ENCODE measurements at places on chromosomes 6 and 20.

- no peak for DNase-seq
These were observed 538.2 kb upstream of the EYS start for GRCh38 chr6:66245231-66245630.

GRCh38 chr20:53757472-53757913, 163.9 kb upstream of the ZNF217 start:
- peak; percentile 43 for DNase-seq

DNA sequence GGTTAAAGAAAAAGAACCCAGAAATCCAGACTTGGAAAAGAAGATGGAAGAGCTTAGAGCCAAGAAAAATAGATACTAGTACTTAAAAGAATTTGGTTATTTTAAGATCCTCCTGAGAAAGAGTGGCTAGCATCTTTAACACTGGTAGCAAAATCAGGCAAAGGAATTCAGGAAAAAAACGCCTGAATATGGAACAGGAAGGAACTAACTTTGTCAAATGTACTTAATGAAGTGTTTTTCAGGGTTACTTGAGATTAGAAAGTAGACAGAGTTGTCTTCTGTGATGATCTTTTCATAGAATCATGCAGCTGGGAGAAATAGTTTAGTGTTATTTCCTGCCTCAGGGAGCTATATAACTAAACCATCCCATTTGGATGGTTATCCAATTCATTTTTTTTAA, 50.8 kb upstream of the SASH1 start:
- no peak for DNase-seq

DNA sequence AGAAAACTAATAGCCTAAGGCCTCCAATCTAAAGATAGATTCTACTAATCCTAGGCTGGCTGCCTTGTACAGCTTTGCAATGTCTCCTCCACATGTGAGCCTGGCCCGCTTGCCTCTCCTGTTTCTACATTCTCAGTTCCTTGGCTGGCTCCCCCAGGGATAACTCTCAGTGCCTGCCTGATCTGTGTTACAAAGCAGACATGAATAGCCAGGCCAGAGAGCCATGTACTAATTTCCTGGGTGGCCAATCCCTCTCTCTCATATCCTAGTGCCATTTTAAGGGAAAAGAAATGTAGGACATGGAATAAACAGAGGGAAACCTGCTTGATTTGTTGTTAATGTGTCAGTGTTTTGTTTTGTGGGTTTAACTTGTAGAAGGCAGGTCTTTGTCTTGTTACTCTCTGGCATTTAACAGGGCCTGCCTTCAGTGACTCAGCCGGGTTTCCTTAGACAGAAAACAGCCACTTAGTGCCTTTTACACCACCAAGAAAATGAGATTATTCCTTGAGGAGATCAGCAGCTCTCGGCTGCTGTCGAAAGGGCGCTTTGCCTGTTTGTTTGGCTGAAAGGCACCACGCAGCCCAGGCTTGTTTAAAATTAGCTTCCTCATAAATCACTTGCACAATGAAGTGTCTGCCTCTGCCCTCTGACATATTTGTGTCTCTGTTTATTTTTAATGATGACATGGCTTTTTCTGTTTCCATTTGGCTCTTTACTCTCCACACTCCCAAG, 702.7 kb downstream of the MAFB start:
- DNase-seq: no peak

DNA sequence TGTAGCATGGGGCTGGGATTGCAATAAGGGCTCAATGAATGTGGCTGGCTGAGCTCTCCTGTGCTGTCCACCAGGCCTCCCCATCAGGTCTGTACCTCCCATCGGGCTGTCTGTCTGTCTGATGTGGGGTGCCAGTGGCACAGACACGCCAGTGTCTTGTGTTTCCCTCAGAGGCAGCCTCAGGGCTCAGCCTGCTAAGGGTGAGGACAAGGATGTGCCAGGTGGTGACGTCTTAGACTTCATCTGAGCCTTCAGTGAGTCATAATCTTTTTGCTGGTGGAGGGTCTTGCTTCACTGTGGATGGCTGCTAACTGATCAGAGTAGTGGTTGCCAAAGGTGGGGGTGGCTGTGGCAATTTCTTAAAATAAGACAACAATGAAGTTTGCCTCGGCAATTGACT, 194.7 kb downstream of the NRN1 start:
- no peak for DNase-seq

- DNase-seq: no peak
These were observed 122.4 kb downstream of the NFATC2 start for GRCh38 chr20:51420111-51420510.

DNA sequence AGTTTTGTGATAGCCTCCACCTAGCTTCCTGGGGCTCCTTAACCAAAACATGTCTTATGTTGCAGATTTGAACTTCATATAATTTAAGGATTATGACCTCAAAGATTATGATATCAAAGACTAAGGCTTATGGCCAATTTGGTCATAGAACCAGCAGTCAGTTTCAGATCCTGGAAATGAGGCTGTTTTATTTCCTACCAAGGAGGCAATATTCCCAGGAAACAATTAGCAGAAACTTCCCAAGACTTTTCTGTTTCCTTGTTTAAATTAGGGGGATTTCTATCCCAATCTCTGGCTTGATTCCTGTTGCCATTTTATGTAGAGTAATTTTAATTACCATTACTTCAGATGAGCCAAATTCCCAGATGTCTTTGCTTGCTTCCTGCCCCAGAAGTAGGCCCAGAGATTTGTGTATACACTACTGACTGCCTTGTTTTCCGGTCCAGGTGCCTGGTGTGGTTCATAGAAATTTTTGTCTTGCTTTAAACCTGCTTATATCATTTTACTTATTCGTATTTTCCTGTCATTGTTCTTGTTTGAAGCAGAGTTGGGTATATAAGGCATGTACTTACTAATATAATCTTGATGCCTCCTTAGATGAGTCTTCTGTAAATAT, 119.2 kb upstream of the TMEM170B start:
- DNase-seq: no peak

GRCh38 chr6:137808836-137809315, 58.2 kb upstream of the TNFAIP3 start:
- no peak for DNase-seq

DNA sequence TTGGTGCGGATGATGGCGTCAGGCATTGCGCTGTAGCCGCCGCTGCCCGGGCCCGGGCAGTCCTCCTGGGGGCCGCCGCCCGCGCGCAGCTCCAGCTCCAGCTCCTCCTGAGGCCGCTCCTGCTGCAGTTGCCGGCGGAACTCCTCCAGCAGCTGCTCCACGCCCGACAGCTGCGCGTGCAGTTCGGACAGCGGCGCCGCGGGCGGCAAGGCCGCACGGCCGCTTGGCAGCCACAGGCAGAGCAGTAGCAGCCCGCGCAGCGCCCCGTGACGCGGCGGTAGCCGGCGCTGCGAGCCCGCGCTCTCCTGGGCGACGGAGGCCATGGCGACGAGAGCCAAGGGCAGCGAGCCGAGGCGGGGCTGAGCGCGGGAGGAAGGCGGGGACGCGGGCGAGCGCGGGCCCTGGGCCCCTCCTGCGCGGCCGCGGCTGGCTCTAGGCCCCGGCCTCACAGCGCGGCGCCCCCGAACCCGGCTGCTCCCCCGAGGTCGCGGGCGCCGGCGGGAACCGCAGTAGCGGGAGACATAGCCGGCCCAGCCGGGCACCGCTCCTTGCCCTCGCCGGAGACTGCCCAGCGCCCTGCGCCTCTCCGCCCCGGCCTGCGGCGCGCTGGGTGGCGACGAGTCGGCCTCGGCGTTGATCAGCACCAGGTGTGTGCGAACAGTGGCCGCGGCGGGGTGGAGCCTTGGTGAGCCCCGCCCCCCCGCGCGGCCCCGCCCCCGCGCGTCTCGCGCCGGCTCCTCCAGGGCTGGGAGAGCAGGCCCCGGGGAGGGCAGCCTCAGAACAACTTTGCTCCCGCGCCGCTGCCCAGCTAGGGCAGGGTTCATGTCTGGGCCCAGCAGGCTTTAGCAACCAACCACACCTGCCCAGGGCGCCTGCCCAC, at the start of gene LRP11:
Gene LRP11, minus strand, starts transcription at position 662 of the 880 bp plus-strand sequence. Its CDS starts 339 bp downstream, at position 323.
- peak; percentile 72 for DNase-seq

- DNase-seq: no peak
These were observed 1.9 kb downstream of the RAB32 start for GRCh38 chr6:146545581-146545980.

DNA sequence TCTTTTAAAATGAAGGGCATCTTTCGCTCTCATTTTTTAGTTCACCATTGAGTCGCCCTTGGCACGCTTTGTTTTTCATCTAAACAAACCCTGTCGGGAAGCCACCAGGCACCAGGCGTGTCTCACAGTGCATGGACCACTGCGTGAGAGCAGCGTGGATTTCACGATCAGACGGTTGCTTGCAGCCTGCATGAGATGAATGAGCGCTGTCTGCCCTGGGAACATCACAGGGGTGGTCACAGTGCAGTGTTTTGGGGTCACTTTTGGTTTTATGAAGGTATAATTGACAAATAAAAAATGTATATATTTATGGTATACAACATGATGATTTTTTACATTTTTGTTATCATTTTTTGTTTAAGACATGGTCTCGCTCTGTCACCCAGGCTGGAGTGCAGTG, 61.3 kb downstream of the CDH4 start:
- DNase-seq: no peak

GRCh38 chr20:24676353-24676977, 207.0 kb downstream of the SYNDIG1 start:
- DNase-seq: no peak

DNA sequence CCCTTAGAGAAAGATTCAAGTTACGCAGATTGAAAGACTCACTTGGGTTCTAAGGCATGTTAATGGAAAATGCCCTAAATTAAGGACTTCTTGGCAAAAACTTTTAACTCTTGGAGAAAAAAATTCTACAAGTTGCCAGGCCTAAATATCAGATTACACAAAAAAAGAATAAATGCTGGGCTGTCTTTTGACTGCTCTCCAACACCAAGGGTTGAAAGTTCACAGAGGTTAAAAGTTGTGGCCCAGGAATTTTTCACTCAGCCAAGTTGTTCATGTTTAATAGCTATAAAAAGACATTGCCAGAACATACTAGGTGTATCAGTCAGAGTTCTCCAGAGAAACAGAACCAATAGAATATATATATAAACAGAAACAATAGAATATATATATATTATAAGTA, 268.4 kb upstream of the PRND start:
- DNase-seq: no peak

GRCh38 chr6:46867411-46867810, 54.3 kb downstream of the ADGRF5 start:
- DNase-seq: no peak

- no peak for DNase-seq
These were observed 50.9 kb downstream of the TNFRSF21 start for GRCh38 chr6:47258724-47259347.

DNA sequence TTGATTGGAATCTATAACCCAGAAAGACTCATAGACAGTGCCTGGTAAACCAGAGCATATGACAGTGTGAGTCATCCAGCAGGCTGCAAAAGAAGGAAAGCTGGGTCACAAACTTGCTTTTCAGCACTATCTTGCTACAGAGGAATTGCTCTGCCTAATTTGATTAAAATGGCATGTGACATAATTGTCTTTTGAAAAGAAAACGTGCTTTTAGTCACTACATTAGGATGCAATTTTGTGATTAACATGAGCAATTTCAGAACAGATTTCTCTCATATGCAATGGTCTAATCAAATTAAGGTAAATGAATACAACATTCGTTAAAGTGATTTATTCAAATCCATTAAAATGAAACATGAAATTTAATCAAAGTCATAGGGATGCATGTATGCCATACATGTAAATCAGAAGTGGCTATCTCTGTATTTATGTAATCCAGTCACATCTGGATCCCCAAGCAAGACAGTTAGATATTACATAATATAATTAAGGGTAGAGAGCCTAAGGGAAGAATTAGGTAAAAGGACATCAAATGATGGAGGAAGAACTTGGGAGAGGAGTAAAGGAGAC, 400.0 kb upstream of the HTR1E start:
- no peak for DNase-seq

DNA sequence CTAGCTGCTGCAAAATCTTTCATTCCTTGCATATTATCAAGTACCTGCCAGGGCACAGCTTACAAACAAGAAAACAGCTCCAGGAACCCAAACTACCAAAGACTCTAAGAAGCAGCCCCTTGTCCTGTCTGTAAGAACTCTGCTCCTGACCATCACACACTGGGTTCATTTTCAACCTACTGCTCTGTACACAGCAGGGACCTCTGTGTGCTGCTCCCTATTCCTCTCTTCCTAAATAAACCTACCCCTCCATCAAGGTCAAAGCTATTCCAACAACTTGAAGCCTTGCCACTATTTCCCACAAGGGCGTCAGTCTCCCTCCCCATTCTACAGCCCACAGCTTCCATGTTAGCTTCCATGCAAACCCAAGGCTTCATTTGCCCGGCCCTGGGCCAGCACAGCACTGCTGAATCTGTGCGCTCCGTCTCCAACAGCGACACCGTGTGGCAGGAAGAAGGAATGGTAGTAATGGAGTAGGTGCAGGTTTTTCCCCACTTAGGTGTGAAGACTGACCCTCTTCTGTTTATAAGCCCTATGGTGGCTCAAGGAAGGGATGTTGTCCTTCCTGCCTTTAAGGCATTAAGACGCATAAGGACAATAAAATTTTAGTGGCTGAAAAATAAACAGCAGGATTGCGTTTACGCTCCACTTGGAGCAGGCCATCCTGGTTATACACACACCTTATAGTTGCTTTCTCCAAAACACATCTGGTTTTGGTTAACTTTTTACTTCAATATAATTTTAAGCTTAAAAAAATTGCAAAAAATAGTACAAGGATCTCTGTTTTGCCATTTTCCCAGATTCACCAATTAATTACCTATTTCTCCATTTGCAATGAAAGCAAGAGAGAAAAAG, 115.2 kb upstream of the NXT1 start:
- peak; percentile 14 for DNase-seq

DNA sequence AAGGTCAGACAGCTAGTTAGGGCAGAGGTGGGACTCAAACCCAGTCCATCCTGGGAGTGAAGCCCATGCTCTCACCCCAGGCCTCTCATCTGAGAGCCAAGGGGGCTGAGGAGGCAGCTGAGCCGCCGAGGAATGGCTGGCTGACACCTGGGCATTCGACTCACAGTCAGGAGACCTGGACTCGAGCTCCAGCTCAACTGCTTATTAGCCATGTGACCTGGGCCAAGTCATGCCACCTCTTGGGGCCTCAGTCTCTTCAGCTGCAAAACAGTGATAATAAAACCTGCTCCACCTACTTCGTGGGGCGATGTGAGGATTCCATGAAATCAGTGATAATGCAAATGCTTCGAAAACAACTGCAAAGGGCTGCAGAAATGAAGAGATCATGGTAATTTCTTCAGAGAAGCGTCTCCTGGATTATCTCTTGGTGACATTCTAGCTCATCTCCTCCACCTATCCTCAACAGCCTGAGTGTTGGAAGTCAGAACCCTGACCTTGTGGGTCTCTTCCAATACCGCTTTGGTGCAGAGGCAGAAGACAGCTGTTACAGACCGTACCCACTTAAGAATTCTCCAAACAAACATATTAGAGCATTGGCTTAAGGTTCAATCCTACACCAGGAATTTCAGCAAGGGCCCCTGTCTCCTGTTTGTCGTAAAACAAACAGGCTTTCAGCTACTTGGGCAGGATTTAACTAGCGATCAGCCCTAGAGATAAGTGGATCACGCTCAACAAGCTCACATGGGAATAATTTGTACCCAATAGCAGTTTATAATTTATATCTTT, 60.0 kb upstream of the PIM1 start:
- DNase-seq: no peak

All from anterior cingulate cortex (tissue), 58 donors.